ENCODE measurements at places on chromosomes 11 and 22.

- peak; percentile 72 for DNase-seq
Observed at GRCh38 chr11:65557280-65558001, 718 bp downstream of the LTBP3 start.

DNA sequence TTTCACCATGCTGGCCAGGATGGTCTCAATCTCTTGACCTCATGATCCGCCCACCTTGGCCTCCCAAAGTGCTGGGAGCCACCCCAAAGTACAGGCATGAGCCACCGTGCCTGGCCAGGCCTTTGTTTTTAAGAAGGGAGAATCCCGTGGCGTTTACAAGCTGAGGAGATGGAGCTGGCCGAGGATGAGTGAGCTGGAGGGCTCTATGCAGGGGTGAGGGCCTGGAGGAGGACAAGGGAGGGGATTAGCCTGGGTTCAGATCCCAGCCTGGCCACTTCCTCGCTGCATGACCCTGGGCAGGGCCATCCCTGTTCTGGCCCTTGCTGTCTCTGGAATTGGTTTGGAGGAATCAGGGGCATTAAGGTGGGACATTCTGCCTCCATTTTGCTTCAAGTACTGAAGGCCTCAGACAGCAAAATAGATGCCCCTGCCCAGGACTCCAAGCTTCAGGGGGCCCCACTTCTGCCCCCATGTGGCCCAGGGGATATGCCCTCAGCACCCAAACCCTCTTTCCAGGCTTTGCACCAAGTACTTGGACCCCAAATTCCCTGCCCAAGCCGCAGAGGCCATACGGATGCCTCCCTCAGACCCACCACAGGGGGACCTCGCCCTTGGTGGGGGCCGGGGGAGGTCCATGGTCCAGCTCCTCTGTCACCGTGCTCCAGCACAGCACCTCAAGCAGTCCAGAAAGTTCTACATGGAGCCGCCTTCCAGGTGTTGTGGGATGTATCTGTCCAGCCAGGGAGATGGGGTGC is 12.1 kb upstream of the LRP5 start:
- no peak for DNase-seq

- no peak for DNase-seq
Observed at GRCh38 chr11:45048313-45048841, 97.7 kb upstream of the TP53I11 start.

DNA sequence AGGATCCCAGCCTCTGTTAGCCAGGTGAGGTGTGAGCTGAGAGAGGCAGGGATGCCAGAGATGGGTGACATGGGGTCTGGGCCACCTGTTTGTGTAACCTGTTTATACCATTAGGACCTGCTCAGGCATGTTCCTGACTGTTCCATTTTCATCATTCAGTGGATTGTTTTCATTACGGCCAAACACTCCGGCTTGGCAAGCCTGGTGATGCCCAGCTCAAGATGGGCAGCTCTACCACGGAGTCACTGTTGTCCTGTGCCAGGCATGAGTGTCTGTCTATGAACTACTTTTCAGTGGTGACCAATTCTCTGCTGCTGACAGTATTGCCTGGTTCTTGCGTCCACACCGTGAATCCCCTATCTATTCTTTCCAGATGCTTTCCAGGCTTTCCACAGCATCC is 71.5 kb upstream of the SLC22A12 start:
- no peak for DNase-seq
